ENCODE measurements at places on chromosomes 16 and 17. TPM values are rescaled to one million over a fixed set of nuclear protein-coding genes. Genes with fewer than 3 reads are reported as not detected.

MYH2 gene
- total RNA-seq: 0.02 TPM

TNS4 gene
- not detected for total RNA-seq

NPIPA3 gene
- 9.8 TPM for total RNA-seq

C1QTNF8 gene
- not detected for total RNA-seq

Measured in astrocyte (in vitro differentiated cells and primary cell).